CD8-positive, alpha-beta T cell (primary cell): ENCODE measurements at places on chromosomes 13 and 19.

DNA sequence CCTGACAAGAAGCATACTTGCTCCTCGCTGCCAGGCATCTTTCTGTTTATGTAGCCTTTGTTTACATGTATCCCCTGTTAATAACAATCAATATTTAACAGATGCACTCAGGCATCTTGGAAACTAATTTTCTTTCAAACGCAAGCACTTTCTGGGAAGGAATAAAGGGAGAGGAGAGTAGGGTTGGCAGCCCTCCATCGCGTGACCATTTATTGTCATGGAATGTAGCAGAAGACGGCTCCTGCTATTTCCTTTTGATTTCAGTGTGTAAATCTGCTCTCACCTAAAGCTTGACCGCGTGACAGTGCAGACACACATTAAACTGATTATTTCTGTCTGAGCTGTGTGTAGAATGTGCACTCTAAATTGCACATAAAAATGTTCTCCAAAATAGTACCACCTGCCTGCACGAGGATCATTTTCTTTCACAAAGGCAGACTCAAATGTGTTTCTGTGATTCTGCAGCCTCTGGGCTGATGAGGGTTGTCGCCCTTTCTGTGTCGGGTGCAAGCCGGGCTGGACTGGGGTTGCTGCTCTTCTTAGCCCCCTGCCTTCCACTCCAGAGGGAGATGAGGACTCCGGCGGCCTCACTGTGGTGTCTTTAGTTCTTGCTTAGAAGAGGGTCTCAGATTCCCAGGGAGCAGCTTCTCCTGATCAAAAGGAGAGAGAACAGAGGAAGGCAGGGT lies 223.5 kb upstream of the MAB21L1 start:
- no peak for DNase-seq

GRCh38 chr13:52975161-52975560 lies 53.5 kb upstream of the OLFM4 start:
- DNase-seq: no peak

GRCh38 chr13:27481766-27482165 lies 31.4 kb upstream of the MTIF3 start:
- no peak for DNase-seq

DNA sequence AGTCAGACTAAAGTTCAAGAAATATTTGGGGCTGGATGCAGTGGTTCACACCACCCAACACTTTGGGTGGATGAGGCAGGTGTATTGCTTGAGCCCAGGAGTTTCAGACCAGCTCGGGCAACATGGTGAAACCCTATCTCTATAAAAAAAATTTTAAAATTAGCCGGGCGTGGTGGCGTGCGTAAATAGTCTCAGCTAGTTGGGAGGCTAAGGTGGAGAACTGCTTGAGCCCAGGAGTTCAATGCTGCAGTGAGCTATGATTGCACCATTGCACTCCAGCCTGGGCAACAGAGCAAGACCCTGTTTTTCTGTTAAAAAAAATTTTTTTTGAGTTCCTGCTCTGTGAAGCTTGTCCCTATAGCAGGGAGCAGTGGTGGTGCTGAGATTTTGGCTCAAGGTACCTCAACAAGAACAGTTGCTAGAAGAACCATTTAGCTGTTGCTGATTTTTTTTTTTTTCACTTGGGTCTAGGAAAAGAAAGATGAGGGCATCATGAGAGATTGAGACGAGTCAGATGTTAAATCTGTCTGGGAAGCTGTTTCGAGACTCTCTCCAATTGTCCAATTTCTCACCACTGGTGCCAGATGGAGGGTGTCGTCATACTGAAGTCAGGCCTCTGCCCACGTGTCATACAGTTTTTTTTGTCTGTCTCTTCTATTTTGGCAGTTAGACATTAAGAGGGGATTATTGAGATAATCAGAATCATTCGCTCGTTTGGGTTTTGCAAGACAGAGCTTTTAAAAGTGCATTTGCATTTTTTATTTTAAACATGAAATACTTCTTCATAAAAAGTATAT lies 3.7 kb downstream of the SLC25A42 start:
- no peak for DNase-seq

DNA sequence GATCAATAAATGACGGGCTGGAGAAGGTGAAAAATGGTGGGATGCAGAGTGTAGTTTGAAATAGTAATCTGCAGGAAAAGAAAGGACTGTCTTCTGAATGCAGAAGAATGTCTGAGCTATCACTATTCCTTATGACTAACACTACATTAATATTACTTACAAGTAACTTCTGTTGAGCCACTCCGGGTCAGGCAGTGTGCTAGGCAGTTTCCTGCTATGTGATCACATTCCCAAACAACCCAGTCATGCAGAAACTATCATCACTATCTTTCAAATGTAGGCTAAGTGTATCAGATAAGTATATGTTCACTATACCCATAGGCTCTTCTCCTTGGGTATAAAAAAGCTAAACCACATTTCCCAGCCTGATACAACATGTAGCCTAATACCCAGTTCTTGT lies 6.6 kb downstream of the ZNF599 start:
- DNase-seq: no peak

- no peak for DNase-seq
Observed at GRCh38 chr19:29507081-29507860, 18.5 kb upstream of the VSTM2B start.

- DNase-seq: no peak
Observed at GRCh38 chr19:6058518-6059201, 51.6 kb downstream of the RFX2 start.

DNA sequence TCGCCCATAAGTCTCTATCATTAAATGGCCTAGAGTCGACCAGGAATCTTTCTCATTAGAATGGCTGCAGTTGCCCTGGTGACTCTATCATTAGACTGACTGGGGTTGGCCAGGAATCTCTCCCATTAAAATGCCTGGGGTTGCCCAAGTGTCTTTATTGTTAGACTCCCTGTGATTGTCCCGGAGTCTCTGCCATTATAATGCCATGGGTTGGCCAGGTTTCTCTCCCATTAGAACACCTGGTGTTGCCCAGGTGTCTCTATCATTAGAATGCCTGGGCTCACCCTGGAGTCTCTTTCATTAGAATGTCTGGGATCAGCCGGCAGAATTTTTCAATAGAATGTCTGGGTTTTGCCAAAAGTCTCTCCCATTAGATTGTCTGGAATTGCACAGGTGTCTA lies 1459.3 kb downstream of the UQCRFS1 start:
- no peak for DNase-seq

GRCh38 chr19:13160557-13160956 lies 10.3 kb downstream of the IER2 start:
- no peak for DNase-seq

DNA sequence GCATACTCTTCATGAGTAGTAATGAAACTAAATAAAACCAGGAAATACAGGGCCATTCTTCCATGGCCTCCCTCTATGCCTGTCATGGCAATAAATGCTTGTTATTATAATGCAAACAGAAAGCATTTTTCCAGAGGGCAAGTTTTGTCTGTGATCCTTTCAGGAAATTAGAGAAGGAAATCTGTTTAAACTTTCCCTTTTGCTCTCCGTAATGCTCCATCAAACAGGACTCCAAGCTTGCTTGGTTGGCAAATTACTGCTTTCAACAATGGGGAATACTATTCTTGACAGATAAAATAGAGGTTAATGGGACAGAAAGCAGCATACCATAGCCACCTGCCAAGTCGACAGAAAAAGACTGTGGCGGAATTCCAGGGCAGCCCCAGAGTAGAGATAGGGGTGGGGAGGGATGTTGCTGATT lies 252.5 kb downstream of the LHFPL6 start:
- DNase-seq: no peak

GRCh38 chr19:2097886-2098327 lies 1.2 kb downstream of the IZUMO4 start:
- no peak for DNase-seq

GRCh38 chr19:18117364-18117691 lies 19.8 kb downstream of the MAST3 start:
- DNase-seq: no peak

DNA sequence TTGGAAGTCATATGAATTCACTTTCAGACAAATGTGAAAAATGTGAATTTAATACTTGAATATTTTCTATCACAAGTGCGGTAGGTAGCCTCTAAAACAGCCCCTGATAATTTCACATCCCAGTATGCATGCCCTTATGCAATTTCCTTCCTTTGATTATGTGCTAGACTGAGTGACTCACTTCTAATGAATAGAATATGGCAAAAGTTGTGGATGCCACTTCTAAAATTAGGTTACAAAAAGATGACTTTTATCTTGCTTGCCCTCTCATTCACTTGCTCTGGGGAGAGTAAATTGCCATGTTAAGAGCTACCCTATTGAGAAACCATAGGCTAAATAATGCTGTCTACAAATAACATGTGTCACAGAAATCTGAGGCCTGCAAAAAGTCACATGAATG lies 402.5 kb upstream of the PCDH9 start:
- DNase-seq: no peak

DNA sequence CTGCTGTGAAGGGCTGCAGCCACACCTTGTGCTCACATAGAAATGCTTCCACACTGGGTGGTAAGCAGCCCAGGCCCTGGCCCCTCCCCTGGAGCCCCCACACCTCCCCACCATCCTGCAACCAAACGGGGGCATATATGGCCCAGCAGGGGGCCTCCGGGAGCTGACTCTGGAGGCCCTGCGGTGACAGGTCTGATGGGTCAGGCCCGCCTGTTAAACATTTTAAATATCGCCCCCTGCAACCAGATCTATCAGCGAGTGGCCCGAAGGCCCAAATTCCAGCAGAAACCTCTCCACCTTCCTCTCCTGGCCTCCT lies 48.0 kb upstream of the KATNAL1 start:
- peak; percentile 57 for DNase-seq

DNA sequence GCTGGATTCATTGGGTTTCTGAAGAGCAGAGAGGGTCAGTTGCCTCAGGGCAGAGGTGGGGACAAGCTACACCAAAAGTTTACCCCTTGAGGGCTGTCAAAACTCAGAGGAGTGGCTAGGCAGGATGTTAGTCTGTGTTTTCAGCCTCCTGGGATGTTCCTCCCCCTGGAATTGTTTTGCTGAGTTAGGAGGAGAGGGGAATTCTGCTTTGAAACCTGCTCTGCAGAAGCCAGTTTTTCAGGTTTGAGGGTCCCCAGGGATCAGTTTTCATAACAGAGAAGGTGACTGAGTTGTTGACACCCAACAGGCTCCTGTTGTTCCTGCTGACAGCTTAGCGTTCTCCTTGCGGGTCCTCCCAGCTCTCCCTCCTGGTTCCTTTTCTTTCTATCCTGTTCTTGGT lies 121.9 kb upstream of the TMTC4 start:
- DNase-seq: no peak

GRCh38 chr13:100130930-100131511 lies 42.1 kb downstream of the PCCA start:
- DNase-seq: no peak

GRCh38 chr19:40363069-40363468 lies 14.6 kb downstream of the PLD3 start:
- no peak for DNase-seq

GRCh38 chr19:45515081-45515624 lies 7.9 kb downstream of the VASP start:
- DNase-seq: no peak

- peak; percentile 7 for DNase-seq
Observed at GRCh38 chr19:55703790-55704215, 28.8 kb downstream of the EPN1 start.

- DNase-seq: no peak
Observed at GRCh38 chr13:113634279-113635047, 23.5 kb downstream of the ATP4B start.

- no peak for DNase-seq
Observed at GRCh38 chr19:18559685-18560084, 2.0 kb downstream of the KXD1 start.

DNA sequence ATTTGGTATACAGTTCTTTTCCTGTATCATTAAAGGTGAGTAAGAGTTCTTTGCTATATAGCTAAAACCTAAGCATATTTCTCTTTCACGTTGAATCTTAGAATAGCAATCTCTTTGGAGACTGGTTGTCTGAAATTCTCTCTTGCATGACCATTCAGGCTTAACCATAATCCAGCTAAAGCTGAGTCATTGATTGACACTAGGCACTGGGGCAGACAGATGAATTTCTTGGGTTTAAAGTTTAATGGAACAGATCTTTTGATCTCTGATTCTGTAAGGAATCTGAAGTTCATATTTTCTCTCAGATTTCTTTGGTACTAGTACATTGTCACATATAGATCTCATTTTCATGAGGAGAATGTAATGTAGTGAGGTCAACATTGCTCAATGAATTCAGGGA lies 397.3 kb upstream of the MIR17HG start:
- no peak for DNase-seq

DNA sequence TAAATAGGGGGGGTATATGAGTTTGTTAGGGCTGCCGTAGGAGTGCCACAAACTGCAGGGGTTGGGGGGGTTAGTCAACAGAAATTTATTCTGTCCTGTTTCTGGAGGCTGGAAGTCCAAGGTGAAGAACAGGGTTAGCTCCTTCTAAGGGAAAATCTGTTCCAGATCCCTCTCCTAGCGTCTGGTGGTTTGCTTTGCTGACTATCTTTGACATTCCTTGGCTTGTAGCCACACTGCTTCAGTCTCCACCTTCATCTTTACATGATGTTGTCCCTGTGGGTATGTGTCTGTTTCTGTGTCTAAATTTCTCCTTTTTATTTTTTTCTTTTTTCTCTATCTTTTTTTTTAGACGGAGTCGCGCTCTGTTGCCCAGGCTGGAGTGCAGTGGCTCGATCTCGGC lies 8.1 kb upstream of the ICAM1 start:
- DNase-seq: no peak

- no peak for DNase-seq
Observed at GRCh38 chr13:27264181-27264580, 6.4 kb upstream of the RASL11A start.

- no peak for DNase-seq
Observed at GRCh38 chr19:31392464-31392863, 43.2 kb upstream of the TSHZ3 start.

- no peak for DNase-seq
Observed at GRCh38 chr13:95893861-95894260, 159.3 kb downstream of the UGGT2 start.

DNA sequence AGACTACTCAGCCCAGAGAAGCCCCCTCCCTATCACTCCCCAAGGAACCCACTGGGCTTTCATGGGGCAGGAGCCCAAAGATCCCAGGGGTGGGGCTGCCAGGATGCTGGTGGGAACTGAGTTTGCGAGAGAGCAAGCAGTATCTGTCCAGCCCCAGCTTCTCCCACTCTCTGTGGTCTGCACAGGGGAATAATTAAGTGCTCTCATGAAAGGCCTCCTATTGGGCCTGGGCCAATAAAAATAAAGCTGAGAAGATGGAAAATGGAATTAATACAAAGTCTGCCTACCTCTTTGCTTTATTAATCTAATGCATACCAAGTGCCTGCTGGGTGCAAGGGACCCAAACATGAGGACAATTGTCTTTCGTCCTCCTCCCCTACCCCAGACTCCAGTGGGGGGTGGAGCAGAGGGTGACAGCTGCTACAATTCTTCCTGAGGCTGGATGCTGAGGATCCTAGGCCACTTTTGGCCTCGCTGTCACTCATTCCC lies 5.4 kb downstream of the DDX39A start:
- no peak for DNase-seq
